ENCODE measurements at places on chromosomes 16 and 17. TPM values are rescaled to one million over a fixed set of nuclear protein-coding genes. Genes with fewer than 3 reads are reported as not detected.

DNA sequence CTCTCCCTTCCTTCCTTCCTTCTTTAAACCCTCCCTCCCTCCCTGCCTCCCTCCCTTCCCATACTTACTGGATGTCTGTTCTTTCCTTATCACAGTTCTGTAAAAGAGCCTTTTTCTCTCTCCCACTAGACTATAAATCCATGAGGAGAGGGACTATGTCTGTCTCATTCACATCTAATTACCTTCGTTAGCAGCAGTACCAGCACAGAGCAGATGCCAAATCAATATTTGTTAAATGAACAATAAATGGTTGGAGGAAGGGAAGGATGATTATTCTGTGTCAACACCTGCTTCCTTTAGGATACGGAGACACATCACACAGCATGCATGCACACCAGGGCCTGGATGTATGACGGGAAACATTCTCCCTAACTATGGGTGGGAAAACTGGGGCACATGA lies 94.2 kb downstream of the DNAH3 start:
- no peaks in the 10 kb centered on the region for H3K36me3 ChIP-seq
- H3K27me3 ChIP-seq = peaks cover 2% of the 10 kb centered on the region
- H3K4me1 ChIP-seq = no peaks in the 10 kb centered on the region
- no peak for DNase-seq
- no peak overlapping the region for H3K27ac ChIP-seq

Gene TMEM92
- total RNA-seq = 28.2 TPM

- H3K27me3 ChIP-seq = no peaks in the 10 kb centered on the region
- H3K4me3 ChIP-seq = no peak overlapping the region
- H3K36me3 ChIP-seq = peaks cover 8% of the 10 kb centered on the region
- no peak overlapping the region for H3K27ac ChIP-seq
- H3K4me1 ChIP-seq = no peaks in the 10 kb centered on the region
Observed at GRCh38 chr16:70678121-70678897, 7.5 kb downstream of the MTSS2 start.

GRCh38 chr16:51125992-51126391 lies 25.1 kb downstream of the SALL1 start:
- no peak overlapping the region for H3K4me3 ChIP-seq
- no peaks in the 10 kb centered on the region for H3K27me3 ChIP-seq
- no peaks in the 10 kb centered on the region for H3K36me3 ChIP-seq
- no peak overlapping the region for H3K27ac ChIP-seq
- DNase-seq = no peak

Measured in astrocyte (in vitro differentiated cells and primary cell).